ENCODE measurements at places on chromosomes 2 and 18. TPM values are rescaled to one million over a fixed set of nuclear protein-coding genes. Genes with fewer than 3 reads are reported as not detected.

The MYO3B gene
- not detected for total RNA-seq

The BCL2 gene
- total RNA-seq = 0.53 TPM

The TLX2 gene
- total RNA-seq = 0.48 TPM

The CRYBA2 gene
- not detected for total RNA-seq

The EFEMP1 gene
- total RNA-seq = 44.6 TPM

The CNOT11 gene
- 39.9 TPM for total RNA-seq

The ANKRD30BL gene
- total RNA-seq = not detected

The GKN1 gene
- total RNA-seq = 0.56 TPM

The PRSS56 gene
- 0.21 TPM for total RNA-seq

The ABCG8 gene
- not detected for total RNA-seq

The DPP4 gene
- 0.56 TPM for total RNA-seq

The UGT1A3 gene
- total RNA-seq = not detected

The NFU1 gene
- 45.4 TPM for total RNA-seq

The OTOS gene
- not detected for total RNA-seq

The GDF7 gene
- 0.09 TPM for total RNA-seq

The ACAA2 gene
- 56.4 TPM for total RNA-seq

The TNFAIP6 gene
- 1.2 TPM for total RNA-seq

The WDR43 gene
- total RNA-seq = 94.4 TPM

The FMNL2 gene
- 27.9 TPM for total RNA-seq

The UGT1A4 gene
- 0.12 TPM for total RNA-seq

The CREG2 gene
- total RNA-seq = 9.8 TPM

The GRB14 gene
- 4.5 TPM for total RNA-seq

The NT5DC4 gene
- not detected for total RNA-seq

The CXCR4 gene
- 0.76 TPM for total RNA-seq

The SEPTIN10 gene
- 44.1 TPM for total RNA-seq

The ETAA1 gene
- 7.7 TPM for total RNA-seq

The VWA3B gene
- total RNA-seq = 0.33 TPM

The CSRNP3 gene
- total RNA-seq = not detected

The AKAIN1 gene
- not detected for total RNA-seq

The APCDD1 gene
- not detected for total RNA-seq

The REG1B gene
- not detected for total RNA-seq

The KATNAL2 gene
- total RNA-seq = 1.4 TPM

The GALNT5 gene
- 2.0 TPM for total RNA-seq

The MALL gene
- 142 TPM for total RNA-seq

The DTNA gene
- total RNA-seq = not detected

The CTAGE1 gene
- total RNA-seq = not detected

The DOK6 gene
- total RNA-seq = not detected

The ATP8B1 gene
- total RNA-seq = 6.8 TPM
